ENCODE measurements at places on chromosomes 4 and X.

DNA sequence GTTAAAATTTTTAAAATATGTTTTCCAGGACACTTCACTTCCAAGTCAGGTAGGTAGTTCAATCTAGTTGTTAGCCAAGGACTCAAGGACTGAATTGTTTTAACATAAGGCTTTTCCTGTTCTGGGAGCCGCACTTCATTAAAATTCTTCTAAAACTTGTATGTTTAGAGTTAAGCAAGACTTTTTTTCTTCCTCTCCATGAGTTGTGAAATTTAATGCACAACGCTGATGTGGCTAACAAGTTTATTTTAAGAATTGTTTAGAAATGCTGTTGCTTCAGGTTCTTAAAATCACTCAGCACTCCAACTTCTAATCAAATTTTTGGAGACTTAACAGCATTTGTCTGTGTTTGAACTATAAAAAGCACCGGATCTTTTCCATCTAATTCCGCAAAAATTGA, 49.7 kb downstream of the XIAP start:
- DNase-seq: no peak

DNA sequence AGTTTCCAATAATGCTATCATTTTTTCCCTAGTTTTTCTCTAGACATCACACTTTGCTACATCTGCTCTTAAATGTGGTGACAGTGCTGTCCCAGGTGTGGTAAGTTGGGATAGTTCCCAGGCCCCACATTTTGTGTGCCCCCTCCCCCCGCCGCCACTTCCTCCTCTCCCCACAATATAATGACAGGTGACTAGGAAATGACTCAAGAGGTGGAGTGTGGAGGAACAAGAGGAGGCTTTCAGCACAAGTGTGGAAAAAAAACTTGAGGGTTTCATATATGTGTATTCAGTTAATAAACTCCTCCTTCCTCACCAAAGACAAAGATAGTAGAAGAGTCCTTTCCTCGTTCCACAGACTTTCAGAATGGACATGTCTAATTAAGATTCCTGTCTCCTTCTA, 18.3 kb upstream of the IL21 start:
- no peak for DNase-seq

- DNase-seq: no peak
Measured at GRCh38 chr4:118905566-118905965, 16.9 kb downstream of the SYNPO2 start.

DNA sequence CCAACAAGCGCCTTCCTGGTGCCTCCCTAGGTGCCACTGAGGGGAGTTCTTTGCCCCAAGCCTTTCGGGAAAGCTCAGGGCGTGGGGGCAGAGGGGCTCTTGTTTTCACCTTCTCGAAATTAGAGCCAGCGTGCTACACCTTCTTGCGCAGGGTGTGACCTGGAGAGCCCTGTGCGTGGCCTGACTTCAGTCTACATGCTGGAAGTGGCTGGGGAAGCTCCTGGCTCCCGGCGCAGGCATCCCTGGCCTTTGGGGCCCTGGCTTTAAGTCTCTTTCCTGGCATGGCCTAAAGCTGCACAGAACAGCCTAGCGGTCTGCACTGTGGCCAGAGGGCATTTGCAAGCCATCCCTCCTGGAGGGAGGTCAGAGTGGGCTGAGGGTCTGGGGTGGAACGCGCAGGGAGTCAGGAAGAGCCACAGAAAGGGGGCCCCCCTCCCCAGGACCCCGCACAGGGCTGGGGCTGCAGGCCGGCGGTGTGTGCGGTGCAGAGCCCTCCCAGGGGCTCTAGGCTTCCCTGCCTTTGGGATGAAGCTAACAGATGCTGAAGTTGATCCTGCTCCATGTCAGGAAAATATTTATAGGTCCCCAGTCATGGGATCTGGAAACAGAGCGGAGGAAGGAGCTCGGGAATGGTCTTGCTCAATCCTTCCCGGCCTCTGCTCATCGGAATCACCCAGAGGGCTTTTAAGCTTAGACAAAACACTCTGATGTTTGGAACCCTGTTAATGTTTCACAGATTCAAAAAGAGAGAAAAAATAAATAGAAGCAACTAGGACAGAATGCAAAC, 781 bp upstream of the SPON2 start:
- no peak for DNase-seq

DNA sequence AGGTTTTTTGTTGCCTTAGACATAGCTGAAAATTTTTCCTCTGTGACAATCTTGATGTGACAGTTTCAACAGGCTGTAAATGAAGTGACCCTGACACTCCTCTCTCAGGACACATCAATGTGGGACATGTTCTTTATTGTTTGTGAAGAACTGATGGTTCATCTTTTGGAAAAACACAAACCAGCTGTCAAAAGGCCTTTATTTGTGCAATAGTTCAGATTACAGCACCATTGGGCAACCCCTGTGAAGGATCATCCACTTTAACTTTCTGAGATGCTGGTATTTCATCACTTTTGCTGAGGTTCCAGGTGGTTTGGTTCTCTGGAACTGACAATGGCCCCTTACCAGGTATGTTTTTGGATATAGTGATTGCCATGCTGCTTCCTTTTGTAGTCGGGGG, 40.3 kb downstream of the OSTC start:
- no peak for DNase-seq

DNA sequence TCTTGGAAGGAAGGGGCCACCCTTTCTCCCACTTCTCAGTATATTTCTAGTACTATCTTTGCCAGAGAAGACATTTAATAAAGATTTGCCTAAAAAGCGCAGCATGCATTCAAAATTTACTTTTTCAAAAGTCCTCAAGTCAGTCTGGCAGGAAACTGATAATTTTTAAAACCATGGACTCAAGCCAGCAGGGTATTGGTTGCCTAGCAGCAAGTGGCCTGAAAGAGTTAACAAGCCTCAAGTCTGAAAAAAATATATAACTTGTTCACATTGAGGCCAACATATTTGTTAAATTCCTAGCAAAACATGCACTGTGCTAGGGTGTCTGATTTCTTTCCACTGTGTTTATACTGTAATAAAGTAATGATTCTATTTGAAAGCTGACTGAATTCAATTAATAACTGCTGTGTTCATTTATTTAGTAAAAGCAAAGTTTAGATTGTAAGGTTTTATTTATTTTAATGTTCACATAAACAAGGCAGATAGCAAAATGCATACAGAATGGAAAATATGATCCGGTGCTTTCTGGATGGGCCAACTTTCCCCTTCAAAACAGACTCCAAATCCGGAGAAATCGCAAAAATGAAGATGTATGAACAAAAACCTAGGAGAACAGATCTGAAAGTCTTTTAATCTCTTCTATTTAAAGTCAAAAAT, 218.5 kb upstream of the FGF13 start:
- no peak for DNase-seq

DNA sequence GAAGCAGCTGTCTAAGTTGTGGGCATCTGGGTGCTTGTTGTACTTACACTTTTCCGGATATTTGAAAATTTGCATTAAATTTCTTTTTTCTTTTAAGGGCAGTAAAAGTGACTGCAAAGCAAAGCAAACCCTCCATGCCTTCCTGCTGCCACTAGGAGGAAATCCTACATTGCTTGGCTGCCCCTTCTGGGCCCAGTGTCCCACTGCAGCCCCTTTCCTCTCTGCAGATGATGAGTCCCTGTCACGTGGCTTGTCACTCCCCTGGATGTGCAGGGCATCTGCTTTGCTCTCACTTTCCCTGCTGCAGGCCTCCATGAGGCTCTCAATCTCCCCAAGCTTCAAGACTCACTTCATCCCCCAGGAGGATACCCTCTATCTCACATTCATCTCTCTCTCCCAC, 12.7 kb downstream of the TSR2 start:
- DNase-seq: no peak
